CD8-positive, alpha-beta memory T cell (primary cell): ENCODE measurements at places on chromosomes 1 and 21. TPM values are rescaled to one million over a fixed set of nuclear protein-coding genes. Genes with fewer than 3 reads are reported as not detected.

TNFRSF18 gene
- 91.0 TPM for total RNA-seq

SHE gene
- not detected for total RNA-seq

TMCO1 gene
- total RNA-seq = 102 TPM

CD101 gene
- total RNA-seq = 0.39 TPM

TRIM58 gene
- total RNA-seq = 0.16 TPM

KRTAP21-2 gene
- not detected for total RNA-seq
